ENCODE measurements at places on chromosomes 5 and 9. TPM values are rescaled to one million over a fixed set of nuclear protein-coding genes. Genes with fewer than 3 reads are reported as not detected.

DNA sequence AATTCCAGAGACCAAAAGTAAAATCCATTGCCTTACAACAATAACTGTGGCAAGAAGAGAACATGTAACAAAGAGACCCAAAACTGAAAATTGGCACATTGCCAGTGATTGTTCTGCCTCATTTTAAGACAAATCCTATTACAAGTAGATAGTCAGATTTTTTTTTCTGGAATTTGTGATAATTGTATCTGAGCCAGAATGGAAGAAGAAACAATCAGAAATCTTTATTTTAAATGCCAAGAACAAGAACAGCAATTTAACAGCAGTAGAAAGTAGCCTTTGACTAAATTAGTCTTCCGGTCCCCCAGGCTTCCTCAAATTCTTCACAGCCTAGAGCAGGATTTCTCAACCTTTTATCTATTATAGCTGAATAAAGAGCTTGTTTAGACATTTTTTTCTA is 106.7 kb upstream of the PTPN3 start:
- no peak for DNase-seq

Gene ENHO
- 0.32 TPM for total RNA-seq

- no peak for DNase-seq
These were observed 378.1 kb downstream of the ELAVL2 start for GRCh38 chr9:23447944-23448343.

Gene PPP3R2
- total RNA-seq: not detected

- no peak for DNase-seq
These were observed 84.1 kb upstream of the SPATA31D4 start for GRCh38 chr9:81844131-81844567.

DNA sequence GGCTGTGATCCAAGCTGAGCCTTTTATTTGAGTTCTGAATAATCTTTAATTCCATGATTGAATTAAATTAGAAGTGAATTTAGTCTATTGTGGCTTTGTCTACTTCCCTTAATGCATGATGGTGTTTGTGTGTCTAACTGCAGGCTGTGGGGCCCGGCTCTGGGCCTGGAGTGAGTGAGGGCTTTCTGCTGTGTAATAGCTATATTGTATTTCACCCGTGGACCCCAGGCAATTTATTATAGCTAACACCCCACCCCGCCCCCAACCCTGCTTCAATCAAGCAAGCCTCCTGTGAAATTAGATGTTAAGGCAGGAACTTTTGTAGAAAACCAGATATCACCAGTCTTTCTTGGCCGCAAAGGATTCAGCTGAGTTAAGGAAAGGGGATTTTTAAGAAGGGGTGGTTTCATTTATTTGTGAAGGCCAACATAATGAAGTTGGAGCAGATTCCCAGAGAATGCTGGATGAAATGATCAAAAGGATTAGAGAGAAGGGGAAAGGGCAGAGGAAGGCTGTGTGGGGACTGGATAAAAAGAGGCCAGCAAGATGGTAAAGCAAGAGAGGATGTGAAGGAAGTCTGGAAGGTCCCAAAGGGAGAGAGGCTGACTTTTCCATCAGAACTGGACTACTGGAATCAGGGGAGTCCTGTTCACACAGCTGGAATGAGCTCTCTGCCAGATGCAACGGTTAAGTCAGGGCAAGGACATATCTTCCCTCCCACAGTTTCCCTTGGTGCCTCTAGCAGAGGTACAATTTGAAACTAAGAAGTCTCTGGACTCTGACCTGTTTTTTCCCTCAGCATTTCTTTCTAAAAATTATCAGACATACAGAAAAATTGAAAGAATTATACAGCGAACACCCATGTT is 125.3 kb upstream of the SAP30L start:
- DNase-seq: peak; percentile 67

- peak; percentile 23 for DNase-seq
These were observed 123.7 kb upstream of the NFIB start for GRCh38 chr9:14437354-14438231.

Gene ADAMTS6
- 0.96 TPM for total RNA-seq

DNA sequence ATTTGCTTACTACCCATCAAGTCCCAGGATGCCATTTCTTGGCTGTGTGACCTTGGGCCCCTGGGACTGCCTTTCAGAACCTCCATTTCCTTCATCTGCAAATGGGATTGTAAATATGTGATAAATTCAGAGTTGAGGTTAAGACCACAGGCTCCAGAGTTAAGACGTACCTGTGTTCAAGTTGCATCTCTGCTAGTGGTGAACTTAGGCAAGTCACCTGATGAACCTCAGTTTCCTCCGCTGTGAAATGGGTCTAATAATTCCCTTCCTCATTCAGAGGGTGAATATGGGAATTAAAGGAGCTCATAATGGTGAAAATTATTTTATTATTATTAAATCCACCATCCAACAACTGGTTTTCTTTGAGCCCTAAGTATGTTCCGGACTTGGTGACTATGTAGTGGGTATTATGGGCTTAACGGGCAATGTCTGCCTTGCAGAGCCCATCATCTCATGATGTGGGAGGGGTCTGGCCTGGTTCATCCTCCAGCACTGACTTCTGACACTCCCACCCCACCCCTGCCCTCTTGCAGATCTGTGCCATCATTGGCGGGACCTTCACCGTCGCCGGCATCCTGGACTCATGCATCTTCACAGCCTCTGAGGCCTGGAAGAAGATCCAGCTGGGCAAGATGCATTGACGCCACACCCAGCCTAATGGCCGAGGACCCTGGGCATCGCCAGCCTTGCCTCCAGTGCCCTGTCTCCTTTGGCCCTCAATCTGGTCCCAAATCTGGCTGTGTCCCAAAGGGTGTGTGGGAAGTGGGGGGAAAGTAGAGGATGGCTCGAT is 8.9 kb upstream of the RPL26L1 start:
- DNase-seq: no peak

Gene PCDHGA8
- total RNA-seq: 8.5 TPM

GRCh38 chr5:163565492-163565891 is 60.1 kb downstream of the MAT2B start:
- DNase-seq: no peak

DNA sequence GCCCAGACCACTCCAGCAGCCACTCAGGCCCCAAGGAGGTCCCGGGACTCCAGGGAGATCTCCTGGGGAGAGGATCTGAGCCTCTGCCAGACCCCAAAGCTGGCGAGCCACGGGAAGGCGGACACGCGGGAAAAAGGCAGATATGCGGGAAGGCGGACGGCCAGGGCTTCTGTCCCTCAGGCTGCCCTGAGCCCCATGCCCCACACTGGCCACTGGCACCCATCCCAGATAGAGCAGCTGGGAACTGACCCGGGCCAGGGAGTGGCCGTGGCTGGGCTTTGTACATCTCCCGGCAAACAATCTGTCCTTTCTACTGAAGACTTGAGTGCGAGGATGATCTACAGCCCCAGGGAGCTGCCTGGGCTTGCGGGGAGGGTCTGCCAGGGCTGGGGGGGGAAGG is 21.1 kb upstream of the NOTCH1 start:
- DNase-seq: no peak

- no peak for DNase-seq
These were observed 113.4 kb downstream of the FRMD3 start for GRCh38 chr9:83424831-83425230.

DNA sequence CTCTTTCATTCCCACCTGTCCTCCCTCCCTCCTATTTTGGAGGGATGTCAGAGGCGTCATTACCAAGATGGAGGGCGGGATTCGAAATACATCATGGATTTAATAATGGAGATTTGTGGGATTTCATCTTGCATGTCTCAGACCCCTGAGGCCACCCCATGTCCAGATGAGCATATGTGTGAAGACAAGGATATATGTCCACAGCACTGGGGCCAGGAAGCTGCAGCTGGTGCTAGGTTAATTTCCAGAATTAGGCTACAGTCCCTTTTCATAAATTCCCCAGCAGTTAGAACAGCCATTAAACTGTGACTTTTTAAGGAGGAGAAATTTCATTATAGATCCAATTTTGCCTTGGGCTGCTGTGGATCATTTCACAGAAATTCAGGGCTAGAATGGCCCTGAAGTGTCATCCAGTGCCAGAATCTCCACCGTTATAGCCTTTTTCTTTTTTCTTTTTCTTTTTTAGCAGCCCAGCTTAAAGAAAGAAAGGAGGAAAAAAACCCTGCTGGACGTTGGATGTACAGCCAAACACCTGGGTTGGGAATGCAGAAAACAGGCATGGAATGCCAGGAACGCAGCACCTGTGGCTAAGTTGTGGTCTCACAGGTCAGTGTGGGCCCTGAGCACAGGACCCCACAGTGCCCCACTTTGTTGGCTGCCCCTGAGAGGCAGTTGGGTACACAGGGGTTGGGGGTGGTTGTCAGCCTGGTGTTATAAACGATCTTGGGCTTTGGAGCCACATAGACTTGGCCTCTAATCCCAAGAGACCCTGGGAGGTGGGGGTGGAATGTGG is 50.2 kb upstream of the CXCL14 start:
- no peak for DNase-seq

DNA sequence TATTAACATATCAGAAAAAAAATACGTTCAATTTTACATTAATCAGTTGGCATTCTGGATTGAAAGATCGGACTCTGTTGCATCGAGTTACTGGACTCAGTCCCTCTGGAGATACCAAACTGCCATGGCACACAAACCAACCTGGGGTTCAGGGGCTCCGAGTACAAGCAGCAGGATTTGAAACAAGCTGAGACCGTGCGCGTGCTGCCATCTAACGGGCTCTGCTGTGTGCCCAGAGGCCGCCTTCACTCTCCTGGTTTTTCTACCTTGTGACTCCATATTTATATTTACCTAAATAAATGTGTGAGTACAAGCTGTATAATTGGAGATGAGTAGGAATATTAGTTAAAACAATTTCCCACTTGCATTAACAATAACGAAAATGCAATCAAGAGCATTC is 48.2 kb downstream of the ANXA1 start:
- no peak for DNase-seq

DNA sequence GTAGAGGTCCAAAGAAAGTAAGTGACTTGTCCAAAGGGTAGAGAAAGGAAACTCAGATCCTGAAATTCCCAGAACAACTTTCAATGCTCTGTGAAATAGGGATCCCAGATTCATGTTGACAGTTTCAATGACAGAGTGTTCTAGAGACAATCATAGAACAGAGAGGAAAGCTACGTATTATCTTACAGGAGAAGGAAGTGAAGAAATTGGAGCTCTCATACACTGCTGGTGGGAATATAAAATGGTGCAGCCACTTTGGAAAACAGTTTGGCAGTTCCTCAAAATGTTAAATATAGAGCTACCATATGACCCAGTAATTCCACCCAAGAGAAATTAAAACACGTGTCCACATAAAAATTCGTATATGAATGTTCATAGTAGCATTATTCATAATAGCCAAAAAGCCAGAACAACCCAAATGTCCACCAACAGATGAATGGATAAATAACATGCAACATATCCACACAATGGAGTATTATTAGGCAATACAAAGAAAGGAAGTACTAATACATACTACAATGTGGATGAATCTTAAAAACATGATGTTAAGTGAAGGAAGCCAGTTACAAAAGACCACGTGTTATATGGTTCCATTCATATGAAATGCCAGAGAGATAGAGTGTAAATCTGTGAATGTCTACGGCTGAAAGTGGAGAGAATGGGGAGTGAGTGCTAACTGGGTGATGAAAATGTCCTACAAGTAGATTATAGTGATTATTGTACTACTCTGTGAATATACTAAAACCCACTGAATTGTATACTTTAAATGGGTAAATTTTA is 197.1 kb downstream of the NTRK2 start:
- DNase-seq: no peak

DNA sequence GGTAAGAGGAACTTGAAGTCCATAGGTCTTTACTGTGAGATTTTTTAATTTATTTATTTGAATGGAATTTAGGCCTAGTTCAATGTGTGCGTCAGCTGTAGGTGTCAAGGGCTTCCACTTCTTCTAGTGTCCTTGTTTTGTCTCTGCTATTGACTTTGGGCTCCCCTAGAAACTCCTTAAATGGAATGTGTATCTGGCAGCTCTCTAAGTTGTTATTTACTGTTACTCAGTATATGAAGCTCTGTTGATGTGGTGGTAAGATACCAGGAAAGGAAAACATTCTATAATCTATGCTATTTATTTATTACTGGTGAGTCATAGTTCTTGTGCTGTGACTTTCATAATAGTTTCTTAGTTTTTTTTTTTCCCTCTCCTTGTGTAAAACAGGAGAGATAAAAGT is 97.1 kb downstream of the GABRA1 start:
- DNase-seq: no peak

Gene SUSD3
- 2.1 TPM for total RNA-seq

Gene SEMA6A
- total RNA-seq: 9.5 TPM

- DNase-seq: no peak
These were observed 188.8 kb downstream of the CCDC192 start for GRCh38 chr5:127891942-127892341.

DNA sequence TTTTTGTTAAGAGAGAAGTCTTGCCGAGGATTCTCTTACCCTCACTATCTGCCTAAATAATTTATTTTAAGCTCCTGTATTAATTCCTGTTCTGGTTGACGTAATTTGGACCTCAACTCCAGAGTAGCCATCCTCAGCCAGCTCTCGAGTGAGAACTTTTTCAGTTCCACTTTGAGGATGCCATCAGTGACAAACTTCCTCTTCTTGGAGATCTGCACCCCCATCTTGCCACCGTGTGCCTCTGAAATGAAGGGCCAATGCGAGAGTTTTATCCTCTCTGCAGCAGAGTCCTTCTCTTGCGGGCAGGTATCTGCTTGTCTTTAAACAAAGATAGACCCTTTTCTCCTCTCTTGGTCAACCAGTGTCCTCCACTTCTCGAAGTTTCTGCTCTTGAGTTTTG is 19.5 kb upstream of the TMEM174 start:
- DNase-seq: no peak

Gene IL7R
- 1.1 TPM for total RNA-seq

GRCh38 chr9:5841771-5842573 is 9.1 kb upstream of the ERMP1 start:
- no peak for DNase-seq
